Activated naive CD4-positive, alpha-beta T cell treated with anti-CD3 and anti-CD28 coated beads, Interleukin-2, amount 10 ng/mL, durations not matched to agents 7 days and 5 days (primary cell): ENCODE measurements at places on chromosomes 16 and 17.

DNA sequence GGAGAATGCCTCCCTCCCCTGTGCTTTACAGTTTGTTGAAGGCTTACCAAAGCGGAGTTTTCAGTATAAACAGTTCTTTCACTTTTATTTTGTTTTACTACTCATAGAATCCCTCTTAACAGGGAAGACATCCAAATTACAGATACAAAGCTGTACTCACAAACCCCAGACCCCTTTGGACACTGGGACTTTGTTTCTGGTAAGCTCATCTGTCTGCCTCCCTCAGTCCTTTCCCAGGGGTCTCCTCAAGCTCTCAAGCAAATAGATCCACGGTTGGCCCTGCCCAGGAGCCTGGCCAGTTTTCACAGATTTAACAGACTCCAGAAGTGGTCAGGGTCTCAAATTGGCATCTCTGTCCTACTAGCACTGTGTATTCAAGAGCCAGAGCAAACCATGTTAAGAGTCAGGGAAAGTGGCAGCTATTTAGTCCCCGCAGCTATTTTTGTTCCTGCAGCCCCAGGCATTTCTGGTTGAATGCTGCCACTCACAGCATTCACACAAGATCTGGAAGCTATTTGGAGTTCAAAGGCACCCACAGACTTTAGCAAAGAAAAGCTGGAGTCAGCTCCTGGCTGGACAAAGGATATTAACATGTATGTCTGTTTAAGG, 54.2 kb downstream of the TMEM100 start:
- DNase-seq: no peak

DNA sequence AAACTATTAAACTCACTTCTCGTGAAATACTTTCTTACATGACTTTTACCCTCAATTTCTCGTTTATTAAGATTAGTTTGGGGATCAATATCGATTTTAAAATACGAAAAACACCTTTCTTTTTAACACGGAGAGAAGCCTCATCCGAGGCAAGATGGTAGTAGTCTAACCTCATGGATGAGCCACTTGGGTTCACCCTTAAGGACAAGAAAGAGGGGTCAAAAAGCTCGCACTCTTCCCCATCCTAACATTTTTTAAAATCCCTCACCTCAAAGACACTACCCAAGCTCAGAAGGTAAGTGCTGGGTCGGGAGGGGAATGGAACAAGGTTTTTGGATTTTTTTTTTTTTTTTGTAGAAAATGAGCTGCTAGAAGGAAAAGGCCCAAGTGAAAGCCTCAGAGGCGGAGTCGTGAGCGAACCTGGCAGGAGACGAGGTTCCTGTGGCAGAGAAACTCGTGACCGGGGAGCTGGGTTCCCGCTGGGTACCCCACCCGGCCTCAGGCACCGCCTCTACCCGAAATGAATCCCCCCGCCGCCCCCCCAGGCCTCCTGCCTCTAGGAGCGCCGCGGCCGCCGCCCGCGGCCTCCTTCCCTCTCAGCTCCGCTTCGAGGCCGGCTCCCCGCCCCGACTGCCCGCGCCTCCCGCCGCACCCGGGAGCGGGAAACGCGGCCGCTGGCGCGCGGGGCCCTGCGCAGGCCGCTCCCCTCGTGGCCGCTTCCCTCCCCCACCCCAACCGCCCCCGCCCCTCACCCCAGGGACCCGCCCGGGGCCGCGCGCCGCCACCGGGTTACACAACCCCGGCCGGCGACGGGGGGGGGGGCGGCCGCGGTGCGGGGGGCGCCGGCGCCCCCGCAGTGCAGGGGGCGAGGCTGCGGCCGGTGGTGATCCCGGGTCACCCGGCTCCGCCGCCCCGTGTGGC, 1.6 kb downstream of the NUFIP2 start:
- DNase-seq: peak; percentile 72

DNA sequence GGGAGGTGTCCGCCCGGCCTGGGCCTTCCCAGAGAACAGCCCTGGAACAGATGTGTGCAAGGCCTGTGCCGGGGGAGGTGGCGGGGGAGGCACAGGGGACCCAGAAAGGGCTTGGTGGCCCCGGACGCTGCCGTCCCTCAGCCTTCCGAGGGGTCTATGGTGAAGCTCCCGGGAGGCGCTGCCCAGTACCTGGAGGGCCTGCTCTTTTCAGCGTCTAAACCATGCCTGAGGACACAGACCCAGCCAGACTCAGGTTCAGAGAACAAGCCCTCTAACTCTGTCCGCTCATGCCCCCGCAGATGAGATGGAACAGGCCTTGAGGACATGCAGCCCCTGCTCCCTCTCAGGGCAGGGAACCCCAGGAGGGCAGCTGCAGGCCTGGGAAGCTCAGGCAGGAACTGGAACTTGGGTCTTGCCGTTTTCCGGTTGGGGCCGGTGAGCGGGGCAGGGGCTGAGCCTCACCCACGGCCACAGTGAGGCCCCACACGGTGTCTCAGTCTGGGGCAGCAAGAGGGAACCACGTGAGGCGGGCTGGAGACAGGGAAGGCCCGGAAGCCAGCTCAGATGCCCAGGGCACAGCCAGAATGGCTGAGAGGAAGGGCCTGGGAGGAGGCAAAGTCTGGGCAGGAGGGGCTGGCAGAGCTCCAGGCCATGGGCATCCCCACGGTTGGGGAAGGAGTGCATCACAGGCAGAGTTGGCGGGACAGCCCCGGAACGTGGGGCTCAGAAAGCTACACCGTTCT, 12.5 kb downstream of the SLC16A3 start:
- DNase-seq: peak; percentile 30

DNA sequence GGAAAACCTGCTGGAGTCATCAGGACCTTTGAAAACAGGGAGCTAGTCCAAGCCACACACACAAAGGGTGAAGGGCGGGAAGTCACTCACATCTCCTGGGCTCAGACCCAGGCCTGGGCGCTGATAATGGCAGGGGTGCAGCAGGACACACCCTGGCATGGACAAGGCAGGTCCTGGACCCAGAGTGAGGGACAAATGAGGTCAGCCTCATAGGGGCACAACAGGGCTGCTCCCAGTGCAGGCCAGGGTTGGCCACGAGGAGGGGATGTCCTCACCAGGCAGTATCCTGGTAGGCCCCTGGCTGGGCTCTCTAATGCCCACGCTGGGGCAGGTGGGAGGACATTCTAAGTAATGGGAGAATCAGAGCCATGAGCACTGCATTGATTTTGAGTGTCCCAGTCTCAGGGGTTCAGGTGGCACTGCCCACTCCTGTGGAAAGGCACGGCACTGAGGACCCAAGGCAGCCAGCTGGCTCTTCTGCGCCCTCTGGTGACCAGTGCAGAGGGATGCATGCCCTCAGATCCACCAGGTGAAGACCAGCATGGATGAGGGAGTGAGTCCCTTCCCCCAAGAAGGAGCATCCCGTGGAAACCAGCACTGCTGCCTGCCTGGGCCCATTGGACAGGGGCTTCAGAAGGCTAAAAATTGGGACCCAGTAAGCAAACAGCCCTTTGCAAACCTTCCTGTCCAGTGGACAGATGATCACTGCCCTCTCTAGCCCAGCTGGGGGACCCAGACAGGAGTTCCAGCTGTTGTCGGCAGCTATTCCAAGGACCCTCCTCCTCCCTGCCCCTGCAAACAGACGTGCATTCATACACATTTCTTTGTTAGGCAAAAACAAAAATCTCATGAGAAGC, 23.4 kb upstream of the SREBF1 start:
- peak; percentile 80 for DNase-seq
